ENCODE measurements at places on chromosomes 5 and 9. TPM values are rescaled to one million over a fixed set of nuclear protein-coding genes. Genes with fewer than 3 reads are reported as not detected.

GRCh38 chr9:129709438-129710168 is 43.2 kb downstream of the PTGES start:
- no peak for DNase-seq

Gene SPEF2
- total RNA-seq: 10.2 TPM

GRCh38 chr9:77954666-77955015 is 77.0 kb downstream of the GNAQ start:
- no peak for DNase-seq

Gene LAMC3
- total RNA-seq: 34.7 TPM

DNA sequence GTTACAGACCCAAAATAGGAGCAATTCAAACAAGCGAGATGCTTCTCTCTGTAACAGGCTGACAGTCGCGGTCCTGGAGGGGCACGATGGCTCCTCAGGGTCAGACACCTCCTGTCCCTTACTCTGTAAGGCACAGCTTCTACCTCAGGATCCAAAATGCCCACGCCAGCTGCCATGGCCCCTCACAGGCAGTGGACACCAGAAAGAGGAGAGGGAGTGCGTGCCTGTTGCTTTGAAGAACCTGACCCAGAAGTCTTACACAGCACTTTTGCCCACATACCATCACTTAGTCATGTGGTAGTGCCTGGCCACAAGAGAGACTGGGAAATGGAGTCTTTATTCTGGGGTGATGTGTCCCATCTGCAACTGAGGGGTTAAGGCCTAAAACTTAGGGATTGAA is 11.6 kb upstream of the ABL1 start:
- no peak for DNase-seq

Gene ACSL6
- total RNA-seq: 7.0 TPM

GRCh38 chr5:66864240-66864884 is 268.2 kb downstream of the MAST4 start:
- DNase-seq: no peak

Gene ANKRD20A1
- 3.5 TPM for total RNA-seq

- peak; percentile 93 for DNase-seq
Measured at GRCh38 chr9:133406480-133407307, 11.1 kb downstream of the REXO4 start.

- DNase-seq: no peak
Measured at GRCh38 chr9:73665253-73665652, 513.6 kb downstream of the ANXA1 start.

DNA sequence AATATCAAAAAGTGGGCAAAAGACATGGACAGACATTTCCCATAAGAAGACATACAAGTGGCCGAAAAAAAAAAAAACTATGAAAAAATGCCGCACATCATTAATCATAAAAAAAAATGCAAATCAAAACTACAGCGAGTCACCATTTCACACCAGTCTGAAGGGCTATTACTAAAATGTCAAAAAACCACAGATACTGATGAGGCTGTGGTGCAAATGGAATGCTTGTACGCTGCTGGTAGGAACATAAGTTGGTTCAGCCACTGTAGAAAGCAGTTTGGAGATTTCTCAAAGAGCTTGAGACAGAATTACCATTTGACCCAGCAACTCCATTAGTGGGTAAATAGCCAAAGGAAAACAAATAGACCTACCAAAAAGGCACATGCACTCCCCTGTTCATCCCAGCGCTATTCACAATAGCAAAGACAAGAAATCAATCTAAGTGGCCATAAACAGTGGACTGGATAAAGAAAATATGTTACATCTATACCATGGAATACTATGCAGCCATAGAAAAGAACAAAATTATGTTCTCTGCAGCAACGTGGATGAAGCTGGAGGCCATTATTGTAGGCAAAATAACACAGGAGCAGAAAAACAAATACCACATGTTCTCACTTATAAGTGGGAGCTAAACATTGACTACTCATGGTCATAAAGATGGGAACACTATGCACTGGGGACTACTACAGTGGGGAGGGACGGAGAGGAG is 110.6 kb upstream of the BOD1 start:
- DNase-seq: no peak

DNA sequence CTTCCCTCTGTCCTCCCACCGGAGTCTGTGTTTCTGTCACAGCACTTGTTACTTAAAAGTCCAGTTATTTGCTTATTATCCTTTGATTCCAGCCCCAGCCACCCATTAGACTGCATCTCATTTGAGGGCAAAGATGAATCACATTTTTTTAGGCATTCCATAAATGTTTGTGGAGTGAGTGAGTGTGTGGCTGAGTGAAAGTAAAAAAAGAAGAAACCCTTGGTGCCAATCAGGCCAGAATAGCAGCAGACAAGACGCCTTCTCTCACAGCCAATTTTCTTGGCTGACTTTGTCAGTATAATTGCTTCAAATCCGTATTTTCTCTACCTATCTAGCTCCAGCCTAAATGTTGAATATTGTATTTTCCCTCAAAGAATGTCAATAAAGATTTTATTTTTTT is 613.0 kb upstream of the WWC1 start:
- no peak for DNase-seq

Gene EFNA5
- 24.0 TPM for total RNA-seq

- no peak for DNase-seq
Measured at GRCh38 chr9:137244486-137245449, 3.7 kb downstream of the TUBB4B start.

- DNase-seq: no peak
Measured at GRCh38 chr9:23741351-23741750, 84.7 kb downstream of the ELAVL2 start.

- DNase-seq: no peak
Measured at GRCh38 chr5:168818558-168818957, 239.4 kb upstream of the PANK3 start.

DNA sequence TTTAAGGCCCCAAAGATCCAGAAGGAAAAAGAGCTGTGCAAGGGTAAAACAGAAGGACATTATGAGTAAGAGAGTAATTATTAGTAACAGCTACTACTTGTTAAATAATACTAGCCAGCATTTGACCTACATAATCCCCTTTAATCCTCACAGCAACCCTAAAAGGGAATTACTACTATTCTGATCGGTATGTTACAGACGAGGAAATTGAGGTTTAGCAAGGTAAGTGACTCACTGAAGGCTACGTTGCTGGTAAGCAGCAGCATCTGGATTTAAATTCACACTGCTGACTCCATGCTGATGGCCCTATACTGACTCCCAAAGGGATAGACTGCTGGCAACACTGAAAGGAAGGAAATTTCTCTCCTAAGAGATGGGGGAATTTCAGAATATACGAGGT is 3.7 kb upstream of the FSD1L start:
- no peak for DNase-seq

Gene PAEP
- not detected for total RNA-seq

Gene MARVELD2
- 1.3 TPM for total RNA-seq

Gene CDKN2B-AS1
- 4.8 TPM for total RNA-seq

DNA sequence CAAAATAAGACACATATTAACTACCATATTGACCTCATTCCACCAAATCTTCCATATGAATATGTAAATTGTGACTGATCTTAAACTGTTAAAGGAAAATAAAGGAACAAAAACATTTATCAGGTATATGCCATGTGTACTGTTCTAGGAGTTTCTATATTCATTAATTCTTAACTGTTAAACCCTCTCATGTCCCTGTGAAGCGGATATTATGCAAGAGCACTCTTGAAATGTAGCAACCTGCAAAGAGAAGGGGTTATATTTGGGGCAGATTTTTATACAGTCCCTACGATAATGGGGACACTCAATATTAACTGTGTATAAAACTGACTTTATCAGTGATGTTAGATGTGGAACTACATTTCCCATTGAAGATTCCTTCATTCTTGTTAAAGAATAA is 184.9 kb upstream of the OR13F1 start:
- DNase-seq: no peak

- DNase-seq: no peak
Measured at GRCh38 chr5:151553695-151554094, 37.4 kb downstream of the FAT2 start.

DNA sequence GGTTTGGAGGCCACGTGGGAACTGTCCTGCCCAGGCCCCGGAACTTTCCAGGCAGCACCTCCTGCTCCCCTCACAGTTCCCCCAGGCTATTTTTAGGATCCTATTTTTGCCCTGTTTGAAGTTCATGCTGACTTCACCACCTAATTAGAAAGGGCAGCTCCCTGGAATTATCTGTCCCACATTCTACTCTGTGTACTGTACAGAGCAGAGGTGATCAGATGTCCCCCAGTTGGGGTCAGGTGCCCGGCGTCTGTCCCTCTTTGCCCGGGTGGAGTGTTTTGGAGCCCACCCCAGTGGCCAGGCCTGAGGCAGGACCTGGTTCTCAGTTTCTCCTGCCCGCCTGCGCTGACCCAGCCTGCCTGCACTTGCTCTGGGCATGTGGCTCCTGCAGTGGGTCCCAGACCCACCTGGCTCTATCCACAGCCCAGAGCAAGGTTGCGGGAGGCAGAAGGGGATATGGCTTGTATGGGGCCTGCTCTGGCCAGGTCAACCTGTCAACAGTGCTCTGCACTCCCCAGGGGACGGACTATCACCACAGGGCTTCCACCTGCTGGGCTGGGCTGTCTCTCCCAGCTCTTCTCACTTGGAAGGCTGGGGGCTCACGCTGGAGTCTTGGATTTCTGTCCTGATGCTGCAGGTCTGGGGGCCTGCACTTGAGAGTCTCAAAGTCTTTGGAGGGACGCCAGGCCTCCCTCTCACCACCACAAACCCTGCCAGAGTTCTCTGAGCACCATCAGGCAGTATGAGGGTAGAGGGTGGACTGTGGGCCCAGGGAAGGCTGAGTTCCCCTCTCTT is 268.3 kb downstream of the GADD45G start:
- DNase-seq: peak; percentile 38

Gene TAS2R1
- total RNA-seq: not detected

- no peak for DNase-seq
Measured at GRCh38 chr9:4886698-4887097, 94.0 kb downstream of the RCL1 start.

- no peak for DNase-seq
Measured at GRCh38 chr5:112738191-112738560, 491 bp downstream of the APC start.

DNA sequence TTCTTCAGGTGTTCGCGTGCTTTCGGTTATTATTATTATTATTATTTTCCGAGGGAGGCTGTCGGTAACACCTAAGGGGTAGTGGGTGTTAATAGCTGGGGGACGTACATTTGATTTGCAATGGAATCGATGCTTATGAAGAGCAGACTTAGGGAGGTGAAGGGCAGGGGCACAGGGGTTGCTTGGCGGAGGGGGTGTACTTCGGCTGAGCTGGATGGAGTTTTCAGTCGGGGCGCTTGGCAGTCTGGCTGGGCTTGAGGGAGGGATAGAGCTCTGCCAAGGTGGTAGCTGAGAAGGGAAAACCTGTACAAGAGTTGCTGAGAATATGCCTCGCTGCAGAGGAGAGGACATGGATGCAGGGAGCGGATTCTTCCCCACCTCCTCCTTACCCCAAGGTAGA is 617 bp upstream of the PTPRD start:
- no peak for DNase-seq

DNA sequence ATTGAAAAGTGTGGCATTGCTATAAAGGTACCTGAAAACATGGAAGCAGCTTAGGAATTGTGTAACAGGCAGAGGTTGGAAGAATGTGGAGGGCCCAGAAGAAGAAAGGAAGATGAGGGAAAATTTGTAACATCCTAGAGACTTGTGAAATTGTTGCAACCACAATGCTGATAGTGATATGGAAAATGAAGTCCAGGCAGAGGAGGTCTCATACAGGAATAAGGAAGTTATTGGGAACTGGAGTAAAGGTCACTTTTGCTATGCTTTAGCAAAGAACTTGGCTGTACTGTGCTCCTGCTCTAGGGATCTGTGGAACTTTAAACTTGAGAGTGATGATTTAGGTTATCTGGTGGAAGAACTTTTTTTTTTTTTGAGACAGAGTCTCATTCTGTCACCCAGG is 43.5 kb downstream of the PTPDC1 start:
- DNase-seq: no peak

GRCh38 chr9:35599763-35600604 is 5.1 kb upstream of the TESK1 start:
- DNase-seq: no peak

Gene INPP5E
- 20.1 TPM for total RNA-seq

Gene CCL27
- total RNA-seq: not detected
